ENCODE measurements at places on chromosomes 7 and 10.

DNA sequence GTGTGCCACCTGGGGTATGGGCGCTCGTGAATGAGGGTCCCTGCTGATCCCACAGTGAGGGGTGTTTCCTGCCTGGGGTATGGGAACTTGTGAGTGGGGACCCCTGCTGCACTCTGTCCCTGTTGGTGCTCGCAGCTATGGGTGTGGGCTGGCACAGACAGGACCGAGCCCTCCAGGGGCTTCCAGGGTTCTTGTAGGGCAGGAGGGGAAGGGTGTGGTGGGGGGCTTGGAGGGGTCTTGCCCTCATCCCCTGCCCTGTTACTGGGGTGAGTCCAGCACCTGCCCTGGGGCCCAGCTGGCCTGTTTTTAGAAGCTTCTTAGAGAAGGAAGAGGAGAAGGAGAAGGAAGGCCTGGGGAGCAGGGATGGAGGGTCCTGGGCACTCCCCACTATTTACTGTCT, 377.0 kb upstream of the NUPR2 start:
- DNase-seq: no peak

- DNase-seq: no peak
Measured at GRCh38 chr10:91838199-91838598, 40.0 kb downstream of the TNKS2 start.

- peak; percentile 49 for DNase-seq
Measured at GRCh38 chr10:34780818-34781380, 34.2 kb downstream of the PARD3 start.

GRCh38 chr10:132576671-132577349, 39.2 kb downstream of the INPP5A start:
- DNase-seq: no peak

DNA sequence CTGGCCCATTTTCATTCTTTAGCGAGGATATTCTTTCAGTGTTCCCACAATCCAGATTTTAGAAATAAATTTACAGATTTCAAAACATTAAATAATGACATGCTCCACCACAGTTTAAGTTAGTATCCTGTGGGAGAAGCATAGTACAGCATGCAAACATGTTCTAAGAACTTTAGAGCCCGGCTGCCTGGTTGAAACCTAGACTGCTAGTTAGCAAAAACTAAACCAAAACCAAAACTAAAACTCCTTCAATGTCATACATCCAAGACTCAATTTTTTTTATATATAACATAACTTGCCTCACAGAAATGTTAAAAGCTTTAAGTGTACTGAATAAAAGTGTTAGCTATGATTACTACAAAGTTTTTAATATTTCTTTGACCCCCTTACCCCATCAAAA, 17.0 kb downstream of the TRA2A start:
- no peak for DNase-seq

Data from astrocyte (in vitro differentiated cells and primary cell).